GM06990 (cell line): ENCODE measurements at places on chromosomes 3 and 15.

DNA sequence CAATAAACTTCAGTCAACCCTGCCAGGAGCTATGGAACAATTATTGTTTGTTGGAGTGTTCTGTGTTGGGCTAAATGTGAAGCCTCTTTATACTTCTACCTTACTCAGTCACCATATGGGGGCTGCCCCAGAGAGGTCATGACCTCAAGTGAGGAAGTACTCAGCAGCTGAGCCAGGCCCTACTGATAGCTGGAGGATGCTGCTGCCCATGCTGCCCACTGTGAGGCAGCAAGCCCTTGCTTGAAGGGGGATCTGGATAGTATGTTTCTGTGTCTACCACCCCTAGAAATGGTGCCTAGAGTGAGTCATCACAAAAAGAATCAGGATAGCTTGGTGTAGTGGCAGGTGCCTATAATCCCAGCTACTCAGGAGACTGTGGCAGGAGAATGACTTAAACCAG is 4.5 kb upstream of the RPL24 start:
- no peak for DNase-seq

DNA sequence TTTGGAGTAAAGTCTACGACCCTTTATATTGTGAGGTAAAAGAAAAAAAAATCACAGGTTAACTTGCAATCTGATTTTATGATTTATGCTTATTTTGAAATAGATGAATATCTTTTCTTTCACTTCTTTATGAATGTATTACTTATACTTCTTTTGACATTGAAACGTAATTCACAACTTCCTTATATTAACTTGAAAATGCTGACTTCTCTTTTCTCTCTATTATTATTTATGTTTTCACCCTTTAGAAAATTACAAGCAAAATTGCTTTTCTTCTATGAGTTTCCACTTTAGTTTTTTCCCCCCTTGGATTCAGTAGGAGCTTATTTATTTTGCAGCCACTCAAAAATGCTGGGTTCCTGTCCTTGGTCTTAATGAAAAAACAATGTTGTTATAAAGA is 25.4 kb downstream of the ACP3 start:
- DNase-seq, result no peak

- no peak for DNase-seq
Measured at GRCh38 chr3:55246033-55246432, 241.1 kb downstream of the WNT5A start.

DNA sequence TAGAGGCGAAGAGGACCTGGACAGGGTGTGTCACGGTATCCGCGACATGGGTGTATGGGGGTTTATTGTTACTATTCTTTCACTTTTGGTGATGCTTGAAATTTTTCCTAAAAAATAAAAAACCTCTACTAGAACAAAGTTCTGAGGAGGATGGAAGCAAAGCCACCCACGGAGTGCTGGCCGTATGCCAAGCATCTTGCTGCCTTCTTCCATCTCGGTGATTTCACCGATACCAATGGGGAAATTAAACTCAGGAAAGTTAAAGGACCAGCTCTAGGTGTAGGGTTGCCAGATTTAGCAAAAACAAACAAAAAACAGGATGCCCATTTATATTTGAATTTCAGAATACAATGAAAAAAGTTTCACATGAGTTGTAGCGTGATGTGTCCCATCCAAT is 33.9 kb downstream of the SMAD6 start:
- DNase-seq, result no peak

- no peak for DNase-seq
Measured at GRCh38 chr3:17995769-17996168, 253.3 kb upstream of the TBC1D5 start.
